ENCODE measurements at places on chromosomes 2 and 18. TPM values are rescaled to one million over a fixed set of nuclear protein-coding genes. Genes with fewer than 3 reads are reported as not detected.

The PLA2R1 gene
- total RNA-seq = 11.6 TPM

The CASP8 gene
- total RNA-seq = 22.9 TPM

- DNase-seq = no peak
Observed at GRCh38 chr2:181459621-181460021, 2.4 kb downstream of the ITGA4 start.

DNA sequence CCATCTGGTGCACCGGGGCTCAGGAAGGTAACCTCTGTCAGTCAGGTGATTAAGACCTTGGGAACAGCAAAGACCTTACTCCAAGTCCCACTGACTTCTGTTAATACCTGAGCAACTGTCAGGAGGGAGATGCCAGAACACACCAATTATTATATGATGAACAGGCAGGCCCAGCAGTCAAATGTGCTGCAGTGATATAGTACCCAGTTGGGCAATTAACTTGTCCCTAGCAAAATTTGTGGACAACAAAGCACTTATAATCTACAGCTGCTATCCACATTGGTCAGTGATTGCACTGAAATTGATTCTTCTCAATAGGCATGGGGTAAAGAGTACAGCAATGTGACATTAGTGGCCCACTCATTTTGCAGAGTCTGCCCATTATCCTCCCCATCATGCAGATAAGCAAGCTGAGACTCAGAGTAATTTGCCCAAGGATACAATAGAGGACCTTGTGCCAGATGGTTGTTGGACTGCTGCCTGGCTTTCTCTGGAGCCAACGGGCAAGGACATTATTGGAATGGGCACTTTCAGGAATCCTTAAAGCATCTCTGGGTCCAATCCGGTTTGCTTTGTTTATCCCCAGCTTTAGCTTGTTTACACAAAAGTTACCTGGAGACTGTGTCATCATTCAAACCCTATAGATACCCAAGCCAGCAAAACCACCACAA, 147.6 kb downstream of the CCBE1 start:
- DNase-seq = no peak

- DNase-seq = no peak
Observed at GRCh38 chr2:128549094-128549493, 230.4 kb upstream of the HS6ST1 start.

GRCh38 chr2:134934150-134934549, 15.5 kb downstream of the CCNT2 start:
- DNase-seq = no peak

DNA sequence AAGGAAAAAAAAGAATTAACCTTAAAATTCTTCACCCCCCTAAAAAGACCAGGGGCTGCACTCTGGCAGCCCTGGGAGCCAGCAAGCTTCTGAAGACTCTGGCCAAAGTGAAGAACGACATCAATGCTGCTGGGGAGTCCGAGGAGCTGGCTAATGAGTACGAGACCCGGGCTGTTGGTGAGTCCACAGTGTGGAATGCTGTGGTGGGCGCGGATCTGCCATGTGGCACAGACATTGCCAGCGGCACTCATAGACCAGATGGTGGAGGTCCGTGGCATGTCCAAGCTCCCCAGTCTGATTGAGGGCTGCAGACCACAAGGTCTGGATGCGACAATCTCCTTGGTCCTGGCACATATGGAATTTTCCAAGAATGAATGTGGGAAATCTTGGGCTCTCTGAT, 47.4 kb downstream of the TRPM8 start:
- no peak for DNase-seq

DNA sequence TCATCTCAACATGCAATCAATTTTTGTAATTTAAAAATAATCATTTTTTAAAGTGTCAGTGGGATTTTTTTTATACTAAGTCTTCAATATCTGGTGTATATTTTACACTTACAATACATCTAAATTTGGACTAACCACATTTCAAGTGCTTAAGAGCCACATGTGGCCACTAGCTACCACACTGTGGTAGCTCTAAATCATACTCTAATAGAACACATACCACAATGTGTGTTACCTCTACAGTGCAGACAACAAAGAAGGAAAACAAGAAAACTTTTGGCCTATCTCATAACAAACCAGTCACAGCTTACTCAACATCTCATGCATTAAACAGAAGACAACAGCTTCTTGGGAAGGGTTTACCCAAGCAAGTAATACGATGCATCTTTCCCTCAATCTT, 24.5 kb downstream of the PIAS2 start:
- no peak for DNase-seq

DNA sequence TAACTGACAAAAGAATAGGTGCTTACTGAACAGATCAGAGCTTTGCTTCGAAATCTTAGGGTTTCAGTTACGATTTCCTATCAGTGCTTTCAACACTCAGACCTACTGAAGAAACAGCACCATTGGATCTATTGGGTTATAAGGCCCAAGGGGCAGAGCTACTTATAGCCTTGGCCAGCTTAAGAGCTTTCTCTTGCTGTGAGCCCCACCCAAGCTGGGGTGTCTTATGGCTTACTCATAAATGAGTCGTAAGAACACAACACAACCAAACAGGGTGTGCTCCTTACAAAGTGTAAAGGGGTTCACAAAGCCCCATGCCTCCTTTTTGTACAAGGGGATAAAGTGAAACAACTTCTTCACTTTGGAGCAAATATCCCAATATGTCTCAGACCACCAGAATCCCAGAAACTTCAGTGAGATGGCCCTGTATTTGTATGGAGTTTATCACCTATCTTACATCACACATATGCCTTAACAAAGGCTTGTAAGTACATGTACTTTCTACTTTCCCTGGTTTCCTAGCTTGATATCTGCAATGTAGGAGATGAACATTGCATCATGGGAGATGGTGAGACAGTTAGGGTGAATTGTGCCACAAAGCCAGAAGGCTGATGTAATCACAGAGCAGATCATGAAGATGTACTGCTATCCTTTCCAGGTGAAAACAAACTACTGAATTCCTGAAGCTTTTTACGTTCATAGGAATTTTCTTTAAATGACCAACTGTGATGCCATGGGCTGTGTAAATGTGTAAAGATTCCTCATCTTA, 115.5 kb upstream of the GLI2 start:
- no peak for DNase-seq

- no peak for DNase-seq
Observed at GRCh38 chr2:109069331-109070194, 59.4 kb upstream of the SH3RF3 start.
